Renal cortex interstitium (tissue), 15 donors: ENCODE measurements at places on chromosomes 7 and 10.

- no peak for DNase-seq
Observed at GRCh38 chr10:122139627-122140170, 131.4 kb upstream of the BTBD16 start.

DNA sequence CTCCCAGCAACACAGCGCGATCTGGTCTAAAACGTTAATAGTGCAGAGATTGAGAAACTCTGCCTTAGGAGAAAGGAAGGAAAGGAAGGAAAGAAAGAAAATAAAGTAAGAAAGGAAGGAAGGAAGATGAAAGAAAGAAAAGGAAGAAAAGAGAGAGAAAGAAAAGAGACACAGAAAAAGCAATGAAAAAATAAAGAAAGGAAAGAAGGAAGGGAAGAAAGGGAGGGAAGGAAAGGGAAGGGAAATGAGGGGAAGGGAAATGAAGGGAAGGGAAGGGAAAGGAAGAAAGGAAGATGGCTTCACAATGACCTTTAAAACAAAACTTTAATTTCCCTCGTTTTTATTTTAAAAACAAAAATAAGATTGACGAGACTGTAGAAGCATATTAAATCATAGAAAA, 173.1 kb downstream of the ITGA8 start:
- DNase-seq: no peak

DNA sequence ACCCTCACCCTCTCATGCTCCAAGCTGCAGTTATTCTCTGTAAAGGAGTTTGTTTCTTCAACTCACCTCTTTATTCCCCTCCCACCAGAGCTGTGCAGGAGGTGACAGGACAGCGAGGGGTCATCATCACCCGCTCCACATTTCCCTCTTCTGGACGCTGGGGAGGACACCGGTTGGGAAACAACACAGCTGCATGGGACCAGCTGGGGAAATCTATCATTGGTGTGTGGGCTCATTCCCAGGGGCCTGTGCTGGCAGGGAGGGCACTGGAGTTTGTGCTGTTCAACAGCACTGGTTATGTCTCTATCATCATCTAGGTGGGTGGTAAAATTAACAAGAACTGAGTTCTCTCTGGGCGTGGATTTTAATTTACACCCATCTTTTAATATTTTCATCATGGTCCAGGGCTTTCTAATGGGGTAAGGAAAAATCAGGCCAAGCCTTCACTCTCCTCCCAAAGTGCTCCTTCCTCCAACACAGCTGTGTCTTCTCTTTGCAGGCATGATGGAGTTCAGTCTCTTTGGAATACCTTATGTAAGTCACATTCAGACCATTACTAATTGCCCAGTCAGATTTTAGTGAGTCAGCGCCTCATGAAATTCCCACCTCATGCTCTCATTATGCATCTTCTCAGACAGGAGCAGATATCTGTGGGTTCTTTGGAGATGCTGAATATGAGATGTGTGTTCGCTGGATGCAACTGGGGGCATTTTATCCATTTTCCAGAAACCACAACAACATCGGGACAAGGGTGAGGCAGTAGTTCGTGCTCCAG, 61.6 kb downstream of the PRSS58 start:
- DNase-seq: no peak

- no peak for DNase-seq
Observed at GRCh38 chr10:84542522-84543490, 214.4 kb downstream of the CCSER2 start.

DNA sequence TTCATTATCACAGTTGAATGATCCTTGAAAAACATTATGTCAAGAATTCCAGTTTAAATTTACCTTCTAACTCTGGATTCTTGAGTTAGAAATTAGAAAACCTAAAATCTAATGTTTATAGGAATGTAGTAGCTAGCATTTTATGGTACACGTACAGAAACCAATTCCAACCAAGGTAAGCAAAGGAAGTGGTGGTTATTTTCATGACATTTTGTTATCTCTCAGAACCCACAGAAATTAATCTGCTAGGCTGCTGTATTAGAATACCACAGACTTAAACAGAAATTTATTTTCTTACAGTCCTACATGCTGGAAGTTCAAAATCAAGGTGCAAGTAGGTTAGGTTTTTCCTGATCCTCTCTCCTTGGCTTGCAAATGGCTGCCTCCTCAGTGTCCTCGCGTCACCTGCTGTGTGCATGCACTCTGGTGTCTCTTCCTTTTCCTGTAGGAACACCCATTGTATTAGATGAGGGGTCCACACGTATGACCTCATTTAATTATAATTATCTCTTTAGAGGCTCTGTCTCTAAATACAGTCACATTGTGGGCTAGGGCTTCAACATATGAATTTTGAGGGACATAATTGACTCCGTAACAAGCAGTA, 8.5 kb upstream of the CSTF2T start:
- no peak for DNase-seq

DNA sequence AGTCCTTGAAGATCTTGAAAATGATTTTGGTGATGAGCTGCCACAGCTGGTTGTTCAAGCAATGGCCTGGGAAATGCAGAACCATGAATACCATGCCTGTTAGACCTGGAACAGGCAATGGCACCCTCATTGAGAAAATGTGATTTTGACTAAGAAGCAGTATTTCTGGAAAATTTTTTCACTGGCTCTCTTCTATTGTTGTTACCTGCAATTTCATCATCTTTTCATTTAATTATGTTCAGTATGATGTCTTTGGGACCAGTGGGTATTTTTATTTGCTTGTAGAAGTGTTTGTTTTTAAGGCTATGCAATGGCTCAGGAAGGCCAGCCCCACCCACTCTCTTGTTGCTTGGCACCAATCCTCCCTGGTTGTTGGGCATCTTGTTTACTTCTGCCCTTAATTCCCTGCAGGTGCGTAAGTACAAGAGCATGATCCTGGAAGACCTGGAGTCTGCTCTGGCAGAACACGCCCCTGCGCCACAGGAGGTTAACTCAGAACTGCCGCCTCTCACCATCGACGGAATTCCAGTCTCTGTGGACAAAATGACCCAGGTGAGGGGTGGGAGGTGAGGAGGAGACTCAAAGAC, 78.6 kb downstream of the NRF1 start:
- no peak for DNase-seq

DNA sequence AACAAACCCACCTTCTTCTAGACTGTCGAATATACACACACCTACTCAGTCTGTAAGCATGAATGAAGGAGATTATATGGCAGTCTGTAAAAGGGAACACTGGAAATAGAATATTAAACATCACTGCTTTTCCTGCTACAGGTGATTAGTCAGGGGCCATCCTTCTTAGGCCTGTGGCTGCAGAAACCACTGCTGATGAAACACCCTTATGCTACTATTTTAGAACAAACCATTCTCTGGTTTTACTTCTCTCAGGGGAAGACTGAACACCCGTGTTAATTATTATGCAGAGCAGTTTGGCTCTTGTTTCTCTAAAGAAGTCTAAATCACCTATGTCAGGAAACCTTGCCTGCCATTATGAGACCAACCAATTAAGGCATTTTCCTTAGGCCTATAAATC, 351.1 kb upstream of the KLF6 start:
- no peak for DNase-seq

GRCh38 chr10:60654813-60655464, 123.3 kb upstream of the CDK1 start:
- no peak for DNase-seq

GRCh38 chr7:68458010-68458908, 1140.0 kb upstream of the AUTS2 start:
- no peak for DNase-seq

DNA sequence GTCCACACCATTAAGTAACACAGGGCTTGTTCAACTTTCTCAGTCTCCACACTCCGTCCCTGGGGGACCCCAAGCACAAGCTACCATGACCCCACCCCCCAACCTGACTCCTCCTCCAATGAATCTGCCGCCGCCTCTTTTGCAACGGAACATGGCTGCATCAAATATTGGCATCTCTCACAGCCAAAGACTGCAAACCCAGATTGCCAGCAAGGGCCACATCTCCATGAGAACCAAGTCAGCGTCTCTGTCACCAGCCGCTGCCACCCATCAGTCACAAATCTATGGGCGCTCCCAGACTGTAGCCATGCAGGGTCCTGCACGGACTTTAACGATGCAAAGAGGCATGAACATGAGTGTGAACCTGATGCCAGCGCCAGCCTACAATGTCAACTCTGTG, 81.1 kb upstream of the SAMD8 start:
- DNase-seq: no peak

DNA sequence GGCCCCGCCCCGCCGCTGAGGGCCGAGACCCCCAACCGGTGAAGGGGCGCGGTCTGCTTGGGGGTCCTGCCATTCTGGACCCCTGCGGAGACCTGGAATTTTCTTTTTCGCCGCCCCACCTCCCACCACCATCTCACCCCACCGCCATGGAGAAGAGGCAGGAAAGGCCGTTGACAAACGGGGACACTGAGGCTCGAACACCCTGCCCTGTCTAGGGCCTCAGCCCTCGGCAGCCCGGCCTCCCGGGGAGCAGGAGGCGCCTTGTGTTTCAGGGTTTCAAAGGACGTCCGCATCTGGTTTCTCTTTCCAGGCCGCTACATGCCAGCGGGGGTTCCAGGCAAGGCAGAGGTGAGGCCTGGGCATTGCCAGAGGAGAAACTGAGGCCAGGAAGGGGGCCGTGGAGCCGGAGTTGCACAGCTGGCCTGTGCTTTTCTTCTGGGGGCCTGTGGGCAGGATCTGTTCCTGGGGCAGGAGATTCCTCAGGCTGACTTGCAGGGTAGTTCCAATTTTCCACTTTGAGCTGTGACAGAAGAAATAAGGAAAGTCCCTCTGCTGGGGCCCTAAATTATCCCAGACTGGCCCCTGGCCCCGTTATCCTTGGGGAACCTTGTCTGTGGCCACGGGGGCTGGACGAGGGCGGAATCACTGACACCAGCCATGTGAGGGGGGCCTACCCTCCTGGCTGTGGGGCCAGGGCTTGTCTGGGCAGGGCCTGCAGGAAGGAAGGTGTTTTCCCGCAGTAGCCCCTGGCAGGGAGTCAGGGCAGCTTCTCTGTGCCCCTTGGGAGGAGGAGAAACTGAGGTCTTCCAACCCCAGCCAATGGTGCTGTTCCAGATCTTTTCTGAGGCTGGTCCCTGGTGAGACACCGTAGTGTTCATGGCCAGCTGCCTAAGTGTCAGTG, 900 bp upstream of the MICALL2 start:
- no peak for DNase-seq

- no peak for DNase-seq
Observed at GRCh38 chr7:34389332-34390078, 268.5 kb upstream of the NPSR1 start.

GRCh38 chr7:106068538-106068961, 43.6 kb downstream of the SYPL1 start:
- no peak for DNase-seq

GRCh38 chr10:131645756-131646155, 255.1 kb upstream of the PPP2R2D start:
- DNase-seq: no peak

GRCh38 chr7:11648101-11648500, 183.9 kb downstream of the THSD7A start:
- DNase-seq: no peak

DNA sequence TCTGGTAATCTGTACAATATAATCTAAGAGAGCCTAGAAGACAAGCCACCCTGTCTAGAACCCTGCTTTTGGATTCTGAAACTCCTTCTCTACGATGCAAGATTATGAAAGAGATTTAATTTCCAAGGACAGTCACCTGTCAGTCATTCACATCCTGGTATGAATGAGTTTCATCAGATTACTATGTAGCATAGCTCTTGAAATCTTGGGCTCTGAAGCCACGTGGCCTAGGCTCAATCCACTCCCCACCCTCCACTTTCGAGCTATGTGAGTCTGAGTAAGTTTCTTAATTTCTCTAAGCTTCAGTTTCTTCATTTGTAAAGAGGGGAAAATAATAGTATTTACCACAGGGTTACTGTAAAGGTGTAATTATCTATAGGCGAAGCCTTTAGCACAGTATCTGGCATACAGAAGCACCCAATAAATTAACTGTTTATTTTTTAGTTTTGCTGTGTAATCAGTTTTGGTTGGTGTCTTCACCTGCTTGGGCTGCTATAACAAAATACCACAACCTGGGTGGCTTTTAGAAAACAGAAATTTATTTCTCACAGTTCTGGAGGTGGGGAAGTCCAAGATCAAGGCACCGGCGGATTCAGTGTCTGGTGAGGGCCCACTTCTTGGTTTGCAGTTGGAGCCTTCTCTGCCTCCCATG, 71.3 kb downstream of the MYOF start:
- no peak for DNase-seq

DNA sequence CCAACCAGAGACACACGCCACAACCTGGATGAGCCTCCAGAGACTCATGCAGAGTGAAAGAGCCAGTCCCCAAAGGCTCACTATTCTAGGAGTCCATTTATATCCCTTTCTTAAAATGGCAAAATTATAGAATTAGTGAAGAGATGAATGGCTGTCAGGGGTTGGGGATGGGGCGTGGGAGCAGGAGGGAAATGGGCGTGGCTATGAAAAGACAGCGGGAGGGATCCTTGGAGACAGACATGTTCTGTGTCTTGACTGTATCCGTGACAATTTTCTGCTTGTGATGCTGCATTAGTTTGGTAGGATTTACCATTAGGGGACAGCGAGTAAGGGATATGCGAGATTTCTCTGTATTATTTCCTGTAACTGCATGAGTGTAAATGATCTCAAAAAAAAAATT, 33.0 kb downstream of the FAM53B start:
- no peak for DNase-seq

DNA sequence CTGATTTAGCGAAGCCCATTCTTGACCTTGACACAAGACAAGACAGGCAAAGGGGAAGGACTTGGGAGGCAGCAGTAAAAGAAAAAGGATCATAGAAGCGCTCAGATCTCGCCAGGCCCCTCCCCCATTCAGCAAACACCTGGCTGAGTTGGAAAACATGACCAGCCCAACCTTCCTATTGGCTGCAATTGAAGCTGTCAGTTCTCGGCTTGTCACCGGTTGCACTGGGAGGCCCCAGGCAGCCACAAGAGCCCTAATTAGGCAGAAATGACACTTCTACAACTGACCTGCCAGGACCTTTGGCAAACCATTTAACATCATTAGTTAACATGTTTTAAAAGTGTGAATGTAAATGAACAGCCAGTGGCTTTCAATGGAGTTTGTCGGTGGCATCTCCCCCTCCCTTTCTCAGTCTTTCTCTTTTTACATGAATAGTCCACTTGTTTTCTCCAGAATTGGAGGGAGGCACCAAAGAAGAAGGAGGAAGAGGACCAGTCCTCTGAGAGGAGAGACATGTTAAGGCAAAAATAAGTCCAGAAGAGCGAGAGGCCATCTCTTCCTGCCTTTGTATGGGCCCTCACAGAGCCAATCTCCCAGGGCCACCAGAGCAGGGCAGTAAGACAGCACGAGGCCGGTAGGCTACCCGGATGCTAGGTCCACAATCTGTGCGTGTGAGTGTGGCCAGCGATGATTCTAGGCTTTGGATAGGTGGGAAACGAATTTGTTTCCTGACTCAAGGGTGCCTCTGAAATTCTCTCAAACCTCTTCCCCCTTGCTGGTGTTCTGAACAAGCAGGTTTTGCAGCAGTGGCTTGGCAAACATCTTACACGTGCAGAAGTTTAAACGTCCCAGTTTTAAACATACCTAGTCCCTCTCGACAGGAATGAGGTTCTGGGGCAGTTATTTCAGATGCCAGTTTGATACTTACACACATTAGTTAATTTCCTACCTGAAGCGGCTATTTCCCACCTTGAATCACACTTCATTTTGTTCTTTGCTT, 15.0 kb upstream of the ENO4 start:
- no peak for DNase-seq

GRCh38 chr7:768881-769504, 41.9 kb upstream of the PRKAR1B start:
- no peak for DNase-seq

- DNase-seq: no peak
Observed at GRCh38 chr7:22660732-22661131, 66.3 kb upstream of the IL6 start.
